ENCODE measurements at places on chromosomes 1 and 21. TPM values are rescaled to one million over a fixed set of nuclear protein-coding genes. Genes with fewer than 3 reads are reported as not detected.

The MAP3K21 gene
- 8.5 TPM for total RNA-seq

The OVAAL gene
- 0.17 TPM for total RNA-seq

The DPYD gene
- 24.3 TPM for total RNA-seq

The ELOVL1 gene
- total RNA-seq = 137 TPM

The KCTD3 gene
- 31.7 TPM for total RNA-seq

The C1QB gene
- total RNA-seq = not detected

The CYP4A22 gene
- total RNA-seq = not detected

The FHL3 gene
- 21.5 TPM for total RNA-seq

The AKR7A3 gene
- total RNA-seq = 0.32 TPM

The CHAF1B gene
- 4.5 TPM for total RNA-seq

The LYPD8 gene
- total RNA-seq = 1.7 TPM

The FLG2 gene
- not detected for total RNA-seq

The SFN gene
- total RNA-seq = 1,135 TPM

The FAM72D gene
- total RNA-seq = 0.33 TPM

The LCE3D gene
- not detected for total RNA-seq

The OLIG2 gene
- total RNA-seq = not detected

The VWA5B1 gene
- not detected for total RNA-seq

The VAMP3 gene
- total RNA-seq = 115 TPM

The COL16A1 gene
- total RNA-seq = 121 TPM

The WDR77 gene
- 45.1 TPM for total RNA-seq

The PCSK9 gene
- 0.67 TPM for total RNA-seq

The PGLYRP3 gene
- not detected for total RNA-seq

The KHDC4 gene
- 35.3 TPM for total RNA-seq

Measured in mammary epithelial cell (primary cell).